HFFc6 (cell line): ENCODE measurements at places on chromosomes 1 and 21.

DNA sequence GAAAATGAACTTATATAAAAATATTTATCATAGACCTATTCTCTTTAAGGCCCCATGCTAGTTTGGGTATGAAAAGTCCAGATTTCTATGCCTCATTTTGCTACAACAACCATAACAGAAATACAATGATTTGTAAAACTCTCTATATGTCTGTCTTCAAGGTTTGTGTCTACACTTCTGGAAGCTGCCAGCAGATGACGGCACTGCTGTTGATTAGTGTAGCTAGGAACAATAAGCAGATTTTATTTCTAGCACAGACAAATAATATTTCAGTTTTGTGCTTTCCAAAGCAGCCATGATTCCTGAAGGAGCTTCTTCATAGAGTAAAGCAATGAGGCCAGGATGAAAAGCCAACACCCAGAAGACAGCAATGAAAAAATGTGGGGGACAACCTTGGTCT, 779.6 kb upstream of the ADGRL2 start:
- peak; percentile 8 for DNase-seq

DNA sequence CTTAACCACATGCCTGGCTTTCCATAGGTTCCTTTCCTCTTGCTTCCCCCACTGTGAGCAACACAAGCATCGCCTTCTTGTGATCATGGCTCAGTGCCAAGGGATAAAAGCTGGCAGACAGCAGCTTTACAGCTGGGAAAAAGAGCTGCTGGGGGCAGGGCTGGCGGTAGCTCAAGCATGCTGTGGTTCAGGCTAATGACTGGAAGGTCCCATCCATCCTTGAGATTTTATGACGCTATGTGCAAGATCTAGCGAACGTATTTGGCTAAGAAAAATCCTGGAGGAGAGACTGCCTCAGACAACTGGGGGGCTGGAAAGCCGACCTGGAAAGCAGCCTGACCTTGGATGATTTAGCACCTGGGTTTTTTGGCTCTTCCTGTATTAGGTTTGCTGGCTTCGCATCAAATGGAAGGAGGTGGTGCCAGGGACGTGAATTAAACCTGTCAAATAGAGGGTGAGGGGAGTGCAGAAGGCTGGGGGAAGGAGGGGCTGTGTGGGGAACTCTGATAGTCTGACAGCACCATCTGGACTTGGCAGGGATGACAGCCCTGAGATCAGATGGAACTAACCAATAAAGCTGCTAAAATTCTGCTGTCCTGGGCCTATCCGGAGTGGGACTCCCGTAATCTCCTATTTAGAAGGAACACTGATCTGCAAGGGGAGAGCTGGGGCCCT, 34.8 kb downstream of the ZMYND12 start:
- DNase-seq = peak; percentile 69

DNA sequence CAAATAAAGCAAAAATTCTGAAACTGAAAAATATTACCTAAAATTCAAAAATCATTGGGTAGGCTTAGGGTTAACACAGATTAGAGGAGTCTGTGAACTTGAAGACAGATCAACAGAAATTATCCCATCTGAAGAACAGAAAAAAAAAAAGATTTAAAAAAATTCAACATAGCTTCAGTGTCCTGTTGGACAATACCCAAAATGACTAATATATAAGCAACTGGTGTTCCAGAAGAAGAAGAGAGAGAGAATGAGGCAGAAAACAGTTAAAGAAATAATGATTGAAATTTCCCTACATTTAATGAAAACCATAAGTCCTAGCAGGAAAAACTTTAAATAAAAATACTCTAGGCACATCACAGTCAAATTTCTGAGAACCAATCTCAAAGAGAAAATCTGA, 31.5 kb downstream of the TMCO1 start:
- DNase-seq = no peak

DNA sequence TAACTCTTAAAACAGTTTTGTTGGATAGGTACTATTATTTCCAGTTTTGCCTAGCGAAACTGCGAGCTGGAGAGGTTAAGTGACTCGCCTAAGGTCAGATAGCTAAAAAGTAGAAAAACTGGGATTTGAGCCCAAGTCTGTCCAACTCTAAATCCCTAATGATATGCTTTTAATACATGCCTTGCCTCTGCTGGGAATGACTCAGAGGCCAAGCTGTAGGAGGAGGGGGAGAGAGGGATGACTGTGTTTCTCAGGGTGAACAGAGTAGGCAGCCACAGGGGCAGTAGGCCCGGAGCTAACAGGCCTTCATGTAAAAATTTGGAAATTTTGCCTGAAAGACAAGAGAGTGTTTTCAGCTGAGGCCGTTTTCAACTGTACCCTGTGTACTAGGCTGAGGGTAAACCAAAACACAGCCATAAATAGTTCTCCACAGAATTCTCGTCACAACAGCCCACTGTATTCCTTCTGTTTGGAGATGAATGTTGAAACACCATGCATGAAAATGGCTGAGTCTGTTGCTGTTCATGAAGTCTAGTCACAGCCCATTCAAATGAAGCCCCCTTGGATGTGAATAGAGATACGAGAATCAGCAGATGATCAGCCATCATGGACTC, 107.5 kb upstream of the HOOK1 start:
- DNase-seq = peak; percentile 93

DNA sequence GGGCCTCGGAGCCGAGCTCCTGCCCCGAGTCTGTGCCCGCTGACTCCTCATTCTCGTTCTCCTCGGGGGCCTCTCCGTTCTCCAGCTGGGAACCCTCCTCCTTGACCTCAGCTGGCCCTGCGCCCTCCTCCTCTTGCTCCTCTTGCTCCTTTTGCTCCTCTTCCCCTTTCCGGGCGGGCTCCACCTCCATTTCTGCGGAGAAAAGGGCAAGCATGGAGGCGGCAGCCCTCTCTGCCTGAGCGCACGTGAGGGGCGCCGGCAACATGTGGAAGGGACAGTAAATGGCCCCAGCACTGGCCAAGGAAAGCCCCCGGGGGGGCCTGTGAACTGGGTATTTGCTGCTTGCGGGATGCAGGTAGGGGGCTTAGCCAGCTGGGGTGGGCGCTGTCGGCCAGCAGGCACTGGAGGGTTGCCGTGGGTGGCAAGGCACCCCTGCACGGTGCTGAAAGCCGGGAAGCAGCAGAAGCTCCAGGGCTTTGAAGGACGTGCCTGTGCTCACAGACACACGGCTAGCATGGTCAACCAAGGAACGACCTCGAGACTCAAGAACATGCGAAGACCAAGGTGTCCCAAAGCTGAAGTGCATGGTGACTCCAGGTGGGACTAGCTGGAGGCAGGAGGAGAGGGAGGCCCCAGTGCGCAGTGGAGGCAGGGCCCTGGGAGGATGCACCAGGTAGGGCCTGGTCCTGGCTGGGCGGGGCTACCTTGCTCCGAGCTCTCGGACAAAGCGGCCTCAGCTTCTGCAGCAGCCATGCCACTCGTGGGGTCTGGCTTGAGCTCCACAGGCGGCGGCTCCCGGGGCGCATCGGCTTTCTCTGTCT, 30.7 kb downstream of the ZBTB17 start:
- no peak for DNase-seq

GRCh38 chr1:208159555-208160258, 84.5 kb downstream of the PLXNA2 start:
- DNase-seq = peak; percentile 83

DNA sequence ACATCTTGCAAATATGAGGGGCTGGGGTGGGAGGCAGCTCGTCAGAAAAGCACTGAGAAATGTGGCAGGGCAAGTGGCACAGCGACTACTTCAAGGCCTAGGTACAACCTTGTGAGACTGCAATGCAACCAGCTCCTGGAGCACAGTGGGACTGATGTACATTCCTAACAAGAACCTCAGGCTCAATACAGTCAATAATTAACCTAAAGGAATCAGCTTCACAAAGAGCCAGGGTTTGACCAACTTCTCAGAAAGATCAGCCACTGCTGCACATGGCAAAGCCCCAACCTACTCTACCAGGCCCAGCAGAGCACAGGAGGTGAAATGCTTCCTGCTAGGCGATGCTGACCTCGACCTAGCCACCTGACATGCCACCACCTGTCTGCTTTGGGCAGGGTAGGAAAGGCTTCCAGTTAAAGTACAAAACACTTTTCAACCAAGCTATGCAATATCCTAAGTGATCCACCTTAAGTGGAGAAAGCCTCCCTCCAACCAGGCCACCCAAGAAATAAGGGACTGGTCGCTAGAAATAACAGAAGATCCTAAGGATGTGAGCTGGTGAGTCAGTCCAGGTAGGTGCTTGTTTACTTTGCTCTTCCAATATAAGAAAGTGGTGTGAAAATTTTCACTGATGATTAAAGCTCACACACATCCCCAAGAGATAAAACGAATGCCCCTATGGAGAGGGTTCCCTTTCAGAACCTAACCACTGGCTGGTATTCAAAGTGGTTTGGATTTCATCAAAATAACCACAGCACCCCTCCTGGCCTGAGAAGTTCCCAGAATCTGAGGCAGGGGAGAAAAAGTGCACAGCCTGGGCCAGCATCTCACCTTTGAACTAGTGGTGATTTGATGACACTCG, 2.1 kb downstream of the RIPK4 start:
- no peak for DNase-seq

GRCh38 chr1:35899941-35900340, 16.9 kb downstream of the AGO1 start:
- no peak for DNase-seq
